ENCODE measurements at places on chromosomes 5 and 9. TPM values are rescaled to one million over a fixed set of nuclear protein-coding genes. Genes with fewer than 3 reads are reported as not detected.

OCLN gene
- total RNA-seq: 0.10 TPM

DNA sequence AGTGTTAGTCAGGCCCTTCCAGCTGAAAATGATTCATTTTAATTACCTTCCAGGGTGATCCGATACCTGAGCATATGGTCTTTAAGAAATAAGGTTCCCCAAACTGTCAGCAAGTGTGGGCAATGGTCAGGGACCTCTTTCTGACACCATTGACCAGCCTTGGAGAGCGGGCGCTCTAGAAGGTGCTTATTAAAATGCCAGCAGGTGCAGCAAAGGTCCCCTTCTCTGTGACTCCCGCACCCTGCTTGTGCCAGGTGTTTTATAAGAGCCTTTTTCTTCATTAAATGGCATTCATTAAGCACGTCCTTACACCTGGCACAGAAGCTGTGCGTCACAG is 85.3 kb downstream of the MVB12B start:
- no peaks in the 10 kb centered on the region for H3K36me3 ChIP-seq
- H3K27me3 ChIP-seq: peaks cover 6% of the 10 kb centered on the region
- no peak for DNase-seq
- peak overlapping the region; percentile 37 for H3K27ac ChIP-seq
- peaks cover 29% of the 10 kb centered on the region for H3K4me1 ChIP-seq

PCDHGB3 gene
- 0.66 TPM for total RNA-seq

IFNA10 gene
- not detected for total RNA-seq

HMCN2 gene
- not detected for total RNA-seq

DNA sequence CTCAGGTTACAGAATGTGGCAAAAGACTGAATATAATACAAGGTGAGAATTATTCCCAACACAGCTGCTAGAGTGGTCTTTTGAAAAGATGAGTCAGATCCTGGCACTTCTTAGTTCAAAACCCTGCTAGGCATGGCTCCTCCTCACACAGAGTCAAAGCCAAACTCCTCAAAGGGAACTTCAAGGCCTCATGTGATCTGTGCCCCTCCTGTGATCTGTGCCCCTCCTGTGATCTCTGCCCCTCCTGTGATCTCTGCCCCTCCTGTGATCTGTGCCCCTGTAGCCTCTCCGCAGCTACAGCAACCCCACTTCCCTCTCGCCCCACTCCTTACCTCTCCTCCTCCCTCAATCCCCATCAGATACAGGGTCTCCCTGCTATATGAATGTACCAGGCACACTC is 525.5 kb upstream of the CCNG1 start:
- no peaks in the 10 kb centered on the region for H3K4me1 ChIP-seq
- no peaks in the 10 kb centered on the region for H3K36me3 ChIP-seq
- H3K27me3 ChIP-seq: no peaks in the 10 kb centered on the region
